T-helper 17 cell (primary cell): ENCODE measurements at places on chromosomes 2 and 18.

- no peak for DNase-seq
Observed at GRCh38 chr18:42850174-42851083, 265.1 kb downstream of the RIT2 start.

DNA sequence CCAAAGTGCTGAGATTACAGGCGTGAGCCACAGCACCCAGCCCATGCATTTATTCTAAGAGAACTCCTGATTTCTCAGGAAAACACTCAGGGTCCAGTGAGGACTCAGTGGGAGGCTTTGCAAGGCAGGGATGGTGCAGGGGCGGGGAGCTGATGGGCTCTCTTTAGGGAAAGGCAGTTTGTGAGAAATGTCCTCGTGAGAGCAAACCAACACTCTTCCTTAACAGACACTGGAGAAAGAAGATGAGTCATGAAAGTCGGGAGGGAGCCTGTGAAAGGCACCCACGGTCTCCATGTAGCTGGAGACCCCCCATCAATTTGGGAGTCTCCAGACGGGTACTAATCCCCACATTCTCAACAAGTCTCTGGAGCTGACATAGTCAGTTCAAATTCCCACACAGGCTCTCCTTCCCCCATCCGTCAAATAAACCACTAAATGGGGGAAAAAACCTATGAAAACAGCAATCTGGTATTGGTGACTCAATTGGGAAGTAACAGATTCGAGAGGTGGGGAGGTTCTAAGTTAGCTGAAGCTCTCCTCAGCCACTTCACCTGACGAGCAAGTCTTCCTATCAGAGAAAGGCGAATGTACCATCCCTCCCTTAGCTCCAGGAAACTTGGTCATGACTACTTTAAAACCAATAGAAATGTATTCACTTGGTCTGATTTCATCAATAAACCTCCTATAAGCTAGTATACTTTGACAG, 11.0 kb upstream of the CREG2 start:
- no peak for DNase-seq

DNA sequence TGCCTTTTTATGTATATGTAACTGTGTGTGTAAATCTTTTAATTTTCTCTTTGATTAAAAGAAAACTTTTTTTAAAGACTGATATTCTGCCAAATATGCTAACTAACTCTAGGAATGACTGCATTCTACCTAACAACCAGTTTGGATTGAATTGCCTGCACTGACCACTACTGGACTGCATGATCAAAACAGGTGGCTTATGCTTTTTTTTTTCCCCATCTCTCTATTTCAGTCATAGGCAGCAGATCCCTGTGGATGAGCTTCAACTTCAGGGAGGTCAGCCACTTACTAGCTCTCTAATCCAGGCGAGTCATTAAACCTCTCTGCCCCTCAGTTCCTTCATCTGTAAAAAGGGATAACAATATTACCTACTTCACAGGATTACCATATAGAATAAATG, 138.6 kb upstream of the SERTAD2 start:
- DNase-seq = no peak

GRCh38 chr18:328928-329327, 61.1 kb upstream of the THOC1 start:
- no peak for DNase-seq

- DNase-seq = no peak
Observed at GRCh38 chr2:43837831-43838559, 644 bp downstream of the ABCG5 start.

DNA sequence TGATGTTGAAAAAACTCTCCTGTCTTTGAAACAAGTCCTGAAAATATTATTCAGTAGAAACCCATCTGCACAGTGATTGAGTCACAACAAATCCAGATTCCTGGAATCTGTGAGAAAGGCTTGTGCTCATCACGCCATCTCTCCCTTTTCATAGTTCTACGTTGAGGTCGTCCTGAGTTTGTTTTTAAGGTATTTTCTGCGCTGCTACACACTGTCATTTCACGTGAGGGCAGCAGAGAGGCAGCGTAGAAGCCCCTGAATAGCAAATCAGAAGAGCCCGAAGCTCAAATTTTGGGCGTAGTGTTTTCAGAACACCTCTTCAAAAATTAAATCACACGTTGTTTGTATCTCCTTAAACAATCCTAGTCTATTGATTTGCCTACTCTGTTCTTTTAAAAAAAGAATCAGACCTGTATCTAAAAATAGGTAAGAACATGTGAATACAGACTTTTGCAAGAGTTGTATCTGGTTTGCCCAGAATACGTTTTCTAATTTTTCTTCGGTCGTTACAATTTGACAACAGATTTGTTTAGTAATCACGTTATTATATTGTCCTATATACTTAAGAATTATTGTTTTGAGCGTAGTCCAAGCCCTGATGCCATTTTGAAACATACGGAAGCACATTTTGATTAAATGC, 61.6 kb upstream of the SLC38A11 start:
- DNase-seq = no peak
